ENCODE measurements at places on chromosomes 4 and X.

GRCh38 chr4:81714291-81714690, 242.6 kb upstream of the RASGEF1B start:
- DNase-seq: no peak

DNA sequence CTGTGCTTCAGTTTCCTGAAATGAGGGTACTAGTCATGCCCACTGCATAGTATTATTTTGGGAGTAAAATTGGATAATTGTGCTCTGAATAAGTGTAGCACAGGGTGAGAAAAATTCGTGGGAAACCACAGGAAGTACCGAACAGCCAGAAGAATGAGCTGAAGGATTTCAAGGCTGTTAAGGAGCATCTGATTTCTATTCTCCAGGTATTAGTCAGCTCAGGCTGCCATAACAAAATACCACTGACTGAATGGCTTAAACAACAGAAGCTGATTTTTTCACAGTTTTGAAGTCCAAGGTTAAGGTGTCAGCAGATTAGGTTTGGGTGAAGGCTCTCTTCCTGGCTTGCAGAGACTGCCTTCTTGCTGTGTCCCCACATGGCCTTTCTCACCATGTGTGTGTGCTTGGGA, 41.9 kb downstream of the WWC2 start:
- DNase-seq: no peak

DNA sequence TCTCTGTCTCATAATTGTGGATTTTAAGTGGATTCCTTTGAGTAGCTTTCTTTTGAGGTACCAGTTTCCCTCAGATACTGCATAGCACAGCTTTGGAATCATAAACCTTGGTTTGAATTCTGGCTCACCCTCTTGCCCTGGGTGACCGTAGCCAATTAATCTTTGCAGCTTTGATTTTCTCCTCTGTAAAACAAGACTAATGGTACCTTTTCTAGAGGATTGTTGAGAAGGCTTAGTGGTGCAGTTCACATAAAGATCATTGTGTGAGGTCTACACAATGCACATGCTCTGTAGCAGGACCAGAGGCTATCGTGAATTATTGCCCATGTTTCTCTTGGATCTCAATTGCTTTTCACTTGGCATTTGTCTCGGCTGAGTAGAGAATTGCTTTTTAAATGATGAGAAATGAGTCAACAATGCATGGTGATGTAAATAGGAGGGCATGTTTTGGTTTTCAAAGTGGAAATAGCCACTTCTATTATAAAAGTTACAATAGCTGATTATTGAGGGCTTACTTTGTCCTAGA, 47.9 kb downstream of the TMEM131L start:
- DNase-seq: no peak

GRCh38 chr4:169243825-169244609, 26.7 kb downstream of the SH3RF1 start:
- DNase-seq: no peak
